ENCODE measurements at places on chromosomes 11 and 22.

- no peak for DNase-seq
These were observed 42.1 kb upstream of the APLNR start for GRCh38 chr11:57279116-57279515.

GRCh38 chr11:33457948-33458347 is 200.8 kb downstream of the HIPK3 start:
- no peak for DNase-seq

DNA sequence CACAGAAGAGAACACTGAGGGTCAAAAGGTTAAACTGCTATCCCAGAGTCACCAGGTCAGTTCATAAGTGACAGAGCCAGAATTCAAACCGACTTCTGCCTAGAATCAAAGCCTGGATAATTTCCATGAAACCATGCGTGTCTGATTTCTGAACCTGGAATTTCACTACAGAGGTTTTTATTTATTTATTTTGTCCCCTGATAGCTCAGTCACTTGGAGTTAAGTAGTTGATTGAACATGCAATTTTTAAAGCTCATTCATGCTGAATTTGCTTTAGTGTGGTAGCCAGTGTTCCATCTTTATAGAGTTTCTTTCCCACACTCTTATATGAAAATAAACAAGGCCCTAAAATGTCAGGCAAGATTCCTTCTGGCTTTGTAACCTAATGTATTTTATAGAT is 93.2 kb downstream of the NAV2 start:
- DNase-seq: no peak

GRCh38 chr11:116932181-116932580 is 94.8 kb upstream of the APOA1 start:
- no peak for DNase-seq

DNA sequence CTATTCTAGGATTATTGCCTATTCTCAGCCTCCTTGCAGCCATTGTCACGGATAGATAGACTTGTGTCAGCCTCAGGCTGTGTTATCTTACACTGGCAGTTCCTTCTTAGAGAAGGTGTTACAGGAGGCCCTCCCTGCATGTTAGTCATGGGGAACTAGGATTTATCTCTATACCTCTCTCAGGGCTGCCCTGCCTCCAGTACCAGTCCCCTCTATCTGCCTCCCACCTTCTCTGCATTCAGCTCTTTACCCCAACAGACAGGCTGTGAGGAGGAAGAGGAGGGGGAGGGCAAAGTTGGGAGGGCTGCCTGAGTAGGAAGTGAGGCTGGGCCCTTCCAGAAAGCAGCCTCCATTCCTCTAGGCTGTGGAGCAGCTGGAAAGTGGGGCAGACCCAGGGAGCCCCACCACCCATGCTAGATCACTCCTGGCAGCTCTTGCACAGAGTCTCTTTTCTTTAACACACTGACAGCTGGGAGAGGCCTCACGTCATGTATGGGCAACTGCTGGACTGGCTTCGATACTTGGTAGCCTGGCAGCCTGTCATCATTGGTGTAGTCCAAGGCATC is 2.9 kb upstream of the IL18BP start:
- DNase-seq: no peak

DNA sequence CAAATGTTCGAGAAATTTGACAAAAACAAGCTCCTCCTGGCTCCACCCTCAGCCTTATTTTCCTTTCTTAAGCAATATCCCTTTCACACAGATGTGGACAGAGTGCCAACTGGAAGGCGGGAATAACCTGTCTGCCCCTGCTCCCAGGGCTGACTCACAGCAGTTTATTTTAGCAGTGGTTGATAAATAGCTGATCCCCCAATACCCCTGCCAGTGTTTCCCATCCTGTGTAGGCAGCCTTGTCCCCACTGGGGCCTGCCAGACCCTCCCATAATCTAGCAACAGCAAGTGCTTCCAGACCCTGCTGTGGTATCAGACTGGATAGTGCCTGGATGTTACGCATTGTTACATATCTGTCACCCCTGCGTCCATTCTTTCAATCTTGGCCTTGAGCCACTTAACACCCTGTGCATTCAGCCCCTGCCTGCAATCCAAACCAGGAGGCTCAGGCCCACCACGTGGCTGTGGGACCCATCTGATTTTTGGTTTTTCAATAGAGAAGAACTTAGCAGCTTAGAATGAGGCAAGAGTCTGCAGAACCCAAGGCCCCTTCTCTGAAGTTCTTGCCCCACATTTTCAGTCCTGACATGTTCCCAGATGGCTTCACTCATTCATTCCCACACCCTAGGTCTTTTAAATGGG is 53.7 kb downstream of the PARVA start:
- DNase-seq: no peak

DNA sequence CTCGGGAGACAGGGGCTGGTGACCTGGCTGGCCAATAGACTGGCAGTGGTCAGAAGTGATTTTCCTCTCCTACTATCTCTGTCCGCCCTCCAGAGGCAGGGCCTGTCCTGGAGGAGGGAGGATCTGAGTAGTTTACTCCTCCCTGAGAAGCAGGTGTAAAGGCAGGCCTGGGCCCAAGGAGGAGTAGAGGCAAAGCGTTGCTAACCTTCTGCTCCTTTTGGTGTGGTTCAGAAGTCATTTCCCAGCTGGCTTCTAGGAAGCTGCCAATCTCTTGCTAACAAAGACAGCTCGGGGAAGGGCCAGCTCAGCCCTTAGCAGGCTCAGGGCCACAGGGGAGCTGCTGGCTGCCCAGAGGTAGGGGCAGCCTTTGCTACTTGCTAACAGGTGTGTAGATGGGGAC is 151.1 kb upstream of the NECTIN1 start:
- DNase-seq: no peak

GRCh38 chr11:62411524-62411923 is 7.3 kb upstream of the SCGB1A1 start:
- no peak for DNase-seq

- DNase-seq: no peak
These were observed 15.4 kb upstream of the TTLL12 start for GRCh38 chr22:43202326-43202725.

DNA sequence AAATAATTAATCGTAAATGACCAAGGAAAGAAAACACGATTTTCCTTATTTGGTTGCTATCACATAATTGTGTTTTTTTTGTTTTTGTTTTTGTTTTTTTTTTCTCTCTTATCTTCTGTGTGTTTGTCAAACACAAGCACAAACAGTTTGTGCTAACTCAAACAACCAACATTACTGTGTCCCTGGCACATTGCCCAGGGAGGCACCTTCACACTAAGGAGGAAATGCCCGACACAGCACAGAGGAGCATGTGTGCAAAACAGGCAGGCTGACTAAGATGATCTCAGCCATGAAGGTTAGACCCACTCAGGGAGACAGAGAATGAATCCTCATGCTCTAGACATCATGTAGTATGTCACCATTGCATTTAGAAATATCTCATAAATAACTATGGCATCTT is 130.1 kb downstream of the SOX6 start:
- DNase-seq: no peak

GRCh38 chr11:77471558-77472193 is 2.2 kb downstream of the PAK1 start:
- DNase-seq: peak; percentile 33

DNA sequence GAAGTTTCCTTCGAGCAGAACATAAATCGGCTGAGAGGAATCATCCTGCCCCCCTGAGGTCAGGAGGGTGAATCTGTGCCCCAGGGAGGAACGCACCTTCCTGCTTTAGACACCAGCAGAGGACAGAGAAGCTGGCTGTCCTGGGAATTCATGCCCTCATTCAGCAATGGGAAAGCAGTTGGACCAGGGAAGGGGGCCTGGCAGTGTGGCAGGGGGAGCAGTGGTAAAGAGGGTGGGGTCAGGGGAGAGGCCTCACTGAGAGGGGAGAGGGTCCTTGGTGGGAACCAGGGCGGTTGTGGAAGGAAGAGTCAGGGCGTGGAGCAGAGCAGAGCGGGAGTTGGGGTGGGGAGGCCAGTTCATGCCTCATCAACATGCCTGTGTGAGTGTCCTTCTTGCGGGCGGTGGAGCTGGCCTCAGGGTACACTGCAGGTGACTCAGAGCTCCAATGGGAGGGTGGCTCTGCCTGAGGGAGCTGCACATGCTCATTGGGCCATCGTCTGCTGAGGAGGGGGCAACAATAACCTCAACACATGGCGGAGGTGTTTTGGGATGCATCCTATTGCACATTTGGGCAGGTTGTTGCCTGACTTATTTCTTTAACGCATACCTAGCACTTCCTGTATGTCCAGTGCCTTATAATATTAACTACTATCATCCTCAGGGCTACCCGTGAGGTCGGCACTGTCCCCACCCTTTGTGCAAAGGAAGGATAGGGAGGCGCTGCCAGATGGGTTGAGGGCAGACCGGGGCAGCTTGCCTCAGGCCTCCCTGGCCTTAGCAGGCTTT is 23.2 kb downstream of the MED15 start:
- no peak for DNase-seq

GRCh38 chr11:125621995-125622394 is 3.0 kb upstream of the CHEK1 start:
- no peak for DNase-seq

- DNase-seq: no peak
These were observed 1.9 kb downstream of the RCOR2 start for GRCh38 chr11:63914896-63915691.

DNA sequence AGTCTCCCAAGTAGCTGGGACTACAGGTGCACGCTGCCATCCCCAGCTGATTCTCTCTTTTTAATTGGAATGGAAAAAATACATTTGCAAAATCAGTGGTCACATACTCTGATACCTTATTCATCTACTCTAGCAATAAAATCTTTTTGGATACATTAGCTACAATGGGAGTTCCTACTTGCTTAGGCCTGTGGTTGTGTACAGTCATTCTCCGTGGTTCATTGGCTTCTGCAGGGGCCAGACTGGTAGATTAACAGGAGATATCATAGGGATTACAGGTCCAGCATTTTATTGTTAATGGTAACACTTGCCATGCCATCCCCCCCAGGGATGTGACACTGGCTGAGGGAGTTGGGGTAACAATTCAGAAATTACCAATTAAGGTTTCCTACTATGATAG is 140.0 kb downstream of the ADAMTS15 start:
- no peak for DNase-seq

DNA sequence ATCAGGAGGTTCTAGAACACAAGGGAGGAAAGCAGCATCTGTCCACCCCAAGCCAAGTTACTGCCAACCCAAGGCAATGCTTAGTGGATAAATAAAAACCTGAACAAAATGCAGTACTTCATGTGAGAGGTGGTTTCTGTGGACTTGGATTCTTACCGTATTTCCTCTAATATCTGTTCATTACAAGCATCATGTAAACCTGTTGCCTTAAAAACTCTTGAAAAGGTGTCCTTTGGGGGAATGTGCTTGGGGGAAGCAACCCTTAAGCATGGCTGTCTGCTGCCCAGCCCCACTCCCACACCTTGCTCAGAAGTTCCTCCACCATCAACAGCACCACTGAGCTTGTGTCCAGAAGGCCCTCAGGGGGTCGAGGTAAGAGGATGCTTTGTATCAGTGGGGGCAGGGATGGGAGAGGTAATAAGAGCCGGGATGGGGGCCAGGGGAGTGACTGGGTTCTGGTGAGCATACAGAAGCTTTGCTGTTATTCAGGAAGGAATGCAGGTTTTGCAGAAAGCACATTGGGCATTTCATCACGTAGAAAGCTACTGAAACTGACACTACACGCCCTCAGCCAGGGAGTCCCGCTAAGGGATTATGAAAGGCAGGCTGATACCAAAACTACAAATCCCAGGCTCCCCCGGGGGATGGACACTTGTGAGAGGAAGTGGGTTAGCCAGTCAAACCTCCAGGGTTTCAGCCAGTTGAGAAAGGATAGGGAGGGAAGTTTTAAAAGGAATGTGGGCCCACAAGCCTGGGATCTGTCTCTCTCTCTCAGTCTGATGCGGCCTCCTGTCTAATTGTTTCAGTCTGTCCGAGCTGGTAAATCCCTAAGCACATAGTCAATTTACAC is 52.0 kb downstream of the KCNJ1 start:
- DNase-seq: no peak

DNA sequence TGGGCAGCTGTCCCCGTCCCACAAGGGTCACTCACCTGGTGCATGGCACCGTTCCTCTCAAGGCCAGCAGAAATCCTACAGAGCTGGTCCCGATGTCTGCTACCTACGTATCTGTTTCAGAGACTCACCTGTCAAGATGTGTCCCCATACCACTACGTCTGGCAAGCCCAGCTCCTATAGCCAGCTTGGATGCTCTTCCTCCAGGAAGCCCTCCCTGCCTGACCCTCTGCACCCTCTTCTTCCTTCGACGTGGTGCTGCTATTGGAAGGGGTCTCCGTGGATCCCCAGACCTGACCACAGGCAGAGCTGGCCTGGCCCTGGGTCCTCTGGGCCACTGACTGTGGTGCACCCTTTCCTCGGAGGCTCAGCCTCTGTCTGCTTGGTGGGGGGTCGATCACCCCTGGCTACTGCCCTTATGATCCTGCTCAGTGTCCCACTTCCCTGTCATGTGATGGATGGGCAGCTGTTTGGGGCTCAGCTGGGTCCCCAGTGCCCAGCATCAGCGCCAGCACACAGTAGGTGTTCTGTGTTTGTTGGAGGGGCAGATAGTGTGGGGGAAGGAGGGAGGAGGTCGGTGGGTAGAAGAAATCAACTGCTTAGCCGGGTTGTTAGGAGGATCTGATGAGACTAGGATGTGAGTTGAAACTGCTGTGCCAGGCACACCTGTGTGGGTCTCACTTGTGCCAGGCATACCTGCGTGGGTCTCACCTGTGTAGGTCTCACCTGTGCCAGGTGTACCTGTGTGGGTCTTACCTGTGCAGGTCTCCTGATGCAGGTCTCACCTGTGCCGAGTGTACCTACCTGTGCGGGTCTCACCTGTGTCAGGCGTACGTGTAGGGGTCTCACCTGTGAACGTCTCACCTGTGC is 21.7 kb upstream of the ARHGAP8 start:
- DNase-seq: no peak

DNA sequence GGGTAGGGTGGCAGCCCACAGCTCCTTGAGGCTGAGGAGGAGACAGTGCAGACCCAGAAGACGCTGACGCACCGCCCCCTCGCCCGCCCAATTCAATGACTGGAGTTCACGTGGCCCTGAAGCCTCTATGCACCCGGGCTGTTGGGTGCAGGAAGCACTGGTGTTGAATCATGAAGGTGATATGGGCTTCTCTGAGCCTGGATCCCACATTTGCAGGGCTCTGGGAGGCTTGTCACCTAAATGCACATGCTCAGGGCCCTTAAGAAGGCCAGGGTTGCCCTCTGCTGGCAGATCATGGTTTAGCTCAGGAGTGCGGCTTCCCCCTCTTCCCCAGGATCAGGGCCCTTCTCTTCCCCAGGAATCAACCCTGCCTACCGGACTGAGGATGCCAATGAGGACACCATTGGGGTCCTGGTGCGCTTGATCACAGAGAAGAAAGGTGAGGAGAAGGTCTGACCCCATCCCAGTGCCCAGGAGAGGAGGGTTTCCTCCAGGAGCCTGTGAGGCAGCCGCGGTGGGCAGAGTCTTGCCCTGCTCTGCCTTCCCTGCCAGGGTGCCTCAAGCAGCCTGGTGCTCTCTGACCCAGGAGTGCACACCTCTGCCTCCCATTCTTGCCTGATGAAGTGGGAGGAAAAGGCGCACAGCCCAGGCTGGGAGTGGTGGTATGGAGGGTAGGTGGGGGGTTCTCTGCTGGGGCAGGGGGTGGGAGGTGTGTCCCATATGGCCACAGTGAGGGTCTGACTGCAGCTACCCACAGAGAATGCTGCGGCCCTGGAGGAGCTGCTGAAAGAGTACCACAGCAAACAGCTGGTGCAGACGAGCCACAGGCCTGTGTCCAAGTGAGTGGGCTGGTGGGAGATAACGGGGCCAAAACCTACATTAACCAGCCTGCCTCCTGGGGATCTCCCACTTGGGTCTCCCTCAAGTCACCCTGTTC is 17.5 kb downstream of the RELT start:
- DNase-seq: peak; percentile 76

GRCh38 chr22:50119768-50120251 is 30.0 kb downstream of the MOV10L1 start:
- no peak for DNase-seq
